Glutamatergic neuron (in vitro differentiated cells): ENCODE measurements at places on chromosomes 3 and 15.

DNA sequence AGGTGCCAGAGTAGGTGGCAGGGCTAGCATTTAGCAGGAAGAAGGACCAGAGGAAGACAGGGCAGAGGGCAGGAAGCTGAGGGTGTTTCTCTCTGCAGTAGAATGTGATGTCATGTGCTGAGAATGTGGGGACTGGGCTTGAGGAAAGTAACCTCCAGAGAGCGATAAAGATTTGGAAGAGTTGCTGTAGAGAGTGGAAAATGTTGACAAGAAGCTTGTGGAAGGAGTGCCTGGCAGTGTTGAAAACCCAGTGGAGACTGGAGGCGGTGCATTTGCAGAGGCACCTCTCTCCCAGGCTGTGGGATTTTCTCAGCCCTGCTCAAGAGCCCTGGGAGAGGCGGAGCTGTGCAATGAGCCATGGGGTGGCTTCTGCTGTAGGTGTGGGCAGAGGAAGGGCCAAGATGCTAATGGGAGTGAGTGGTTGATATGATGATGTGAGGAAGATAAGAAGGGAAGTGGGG is 54.8 kb downstream of the MESD start:
- H3K4me3 ChIP-seq: no peak overlapping the region
- H3K4me1 ChIP-seq: peaks cover 6% of the 10 kb centered on the region
- H3K36me3 ChIP-seq: peaks cover 5% of the 10 kb centered on the region
- H3K27me3 ChIP-seq: no peaks in the 10 kb centered on the region
- DNase-seq: no peak

- DNase-seq: no peak
- H3K36me3 ChIP-seq: no peaks in the 10 kb centered on the region
- H3K27ac ChIP-seq: no peak overlapping the region
- no peaks in the 10 kb centered on the region for H3K27me3 ChIP-seq
Measured at GRCh38 chr15:73246439-73246838, 122.3 kb downstream of the HCN4 start.

GRCh38 chr15:43190178-43190577 is 5.0 kb downstream of the CCNDBP1 start:
- H3K27ac ChIP-seq: no peak overlapping the region
- H3K4me3 ChIP-seq: no peak overlapping the region
- H3K4me1 ChIP-seq: peaks cover 2% of the 10 kb centered on the region
- DNase-seq: no peak

GRCh38 chr3:147132168-147132567 is 274.2 kb downstream of the ZIC4 start:
- no peak overlapping the region for H3K4me3 ChIP-seq
- no peaks in the 10 kb centered on the region for H3K4me1 ChIP-seq

DNA sequence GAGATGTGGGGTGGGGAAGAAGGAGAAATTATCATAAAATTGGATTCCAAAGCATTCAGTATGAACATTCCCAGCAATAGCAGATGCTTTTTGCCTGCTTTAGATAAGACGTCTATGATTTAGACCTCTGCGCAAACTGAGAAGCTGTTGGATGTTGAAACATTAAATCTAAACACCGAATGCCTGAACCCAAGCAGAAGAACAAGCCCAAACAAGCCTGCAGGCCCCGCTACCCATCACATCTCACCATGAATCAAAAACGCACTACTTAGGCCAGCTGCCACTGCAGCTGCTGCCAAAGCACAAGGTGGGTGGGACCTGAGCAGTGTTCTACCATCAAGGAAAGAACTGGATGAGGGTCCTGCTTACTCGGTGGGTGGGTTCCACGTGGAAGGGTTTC is 24.4 kb upstream of the THBS1 start:
- no peaks in the 10 kb centered on the region for H3K27me3 ChIP-seq
- DNase-seq: no peak
- H3K27ac ChIP-seq: no peak overlapping the region
- H3K36me3 ChIP-seq: no peaks in the 10 kb centered on the region

DNA sequence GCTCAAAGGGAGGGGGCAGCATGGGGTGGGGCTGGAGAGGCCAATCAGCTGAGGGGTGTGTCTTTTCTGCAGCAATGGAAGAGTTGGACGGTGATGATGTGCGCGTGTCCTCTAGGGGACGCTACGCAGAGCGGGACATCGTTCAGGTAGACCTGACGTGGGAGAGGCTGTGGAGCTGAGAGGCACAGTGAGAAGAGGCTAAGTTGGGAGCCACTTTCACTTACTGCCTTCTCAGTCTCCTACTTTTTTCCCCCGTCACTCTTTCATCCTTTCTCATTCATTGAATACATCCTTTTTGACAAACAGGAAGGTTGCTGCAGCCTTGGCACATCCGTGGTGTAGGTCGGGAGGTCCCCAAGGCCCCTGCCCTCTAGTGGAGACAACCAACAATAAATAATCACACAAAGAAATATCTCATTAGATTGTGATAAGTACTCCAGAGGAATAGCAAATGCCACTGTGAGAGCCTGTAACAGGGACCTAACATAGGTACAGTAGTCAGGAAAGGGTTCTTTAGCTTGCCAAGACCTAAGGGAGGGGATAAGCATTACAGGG is 4.4 kb upstream of the BRPF1 start:
- no peak overlapping the region for H3K27ac ChIP-seq
- peaks cover 4% of the 10 kb centered on the region for H3K27me3 ChIP-seq
- H3K4me1 ChIP-seq: peaks cover 3% of the 10 kb centered on the region
- H3K36me3 ChIP-seq: no peaks in the 10 kb centered on the region
- H3K4me3 ChIP-seq: no peak overlapping the region

DNA sequence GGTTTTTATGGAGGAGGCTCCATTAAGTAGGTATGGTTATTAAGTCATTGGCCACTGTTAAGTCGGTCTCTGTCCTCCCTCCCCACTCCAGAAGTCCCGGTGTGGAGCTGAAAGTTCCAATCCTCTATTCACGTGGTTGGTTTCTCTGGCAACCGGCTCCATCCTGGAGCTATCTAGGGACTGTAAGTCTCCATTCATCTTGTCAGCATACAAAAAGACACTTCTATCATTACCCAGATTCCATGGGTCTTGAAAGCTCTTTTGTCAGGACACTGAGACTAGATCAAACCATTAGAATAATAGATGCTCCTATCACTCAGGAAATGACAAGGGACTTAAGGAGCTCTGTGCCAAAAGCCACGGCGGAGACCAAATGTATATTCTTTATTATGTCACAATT is 110.3 kb downstream of the PIK3CB start:
- H3K27me3 ChIP-seq: no peaks in the 10 kb centered on the region
- H3K4me1 ChIP-seq: no peaks in the 10 kb centered on the region
- no peak overlapping the region for H3K4me3 ChIP-seq
- no peak overlapping the region for H3K27ac ChIP-seq
- no peak for DNase-seq

DNA sequence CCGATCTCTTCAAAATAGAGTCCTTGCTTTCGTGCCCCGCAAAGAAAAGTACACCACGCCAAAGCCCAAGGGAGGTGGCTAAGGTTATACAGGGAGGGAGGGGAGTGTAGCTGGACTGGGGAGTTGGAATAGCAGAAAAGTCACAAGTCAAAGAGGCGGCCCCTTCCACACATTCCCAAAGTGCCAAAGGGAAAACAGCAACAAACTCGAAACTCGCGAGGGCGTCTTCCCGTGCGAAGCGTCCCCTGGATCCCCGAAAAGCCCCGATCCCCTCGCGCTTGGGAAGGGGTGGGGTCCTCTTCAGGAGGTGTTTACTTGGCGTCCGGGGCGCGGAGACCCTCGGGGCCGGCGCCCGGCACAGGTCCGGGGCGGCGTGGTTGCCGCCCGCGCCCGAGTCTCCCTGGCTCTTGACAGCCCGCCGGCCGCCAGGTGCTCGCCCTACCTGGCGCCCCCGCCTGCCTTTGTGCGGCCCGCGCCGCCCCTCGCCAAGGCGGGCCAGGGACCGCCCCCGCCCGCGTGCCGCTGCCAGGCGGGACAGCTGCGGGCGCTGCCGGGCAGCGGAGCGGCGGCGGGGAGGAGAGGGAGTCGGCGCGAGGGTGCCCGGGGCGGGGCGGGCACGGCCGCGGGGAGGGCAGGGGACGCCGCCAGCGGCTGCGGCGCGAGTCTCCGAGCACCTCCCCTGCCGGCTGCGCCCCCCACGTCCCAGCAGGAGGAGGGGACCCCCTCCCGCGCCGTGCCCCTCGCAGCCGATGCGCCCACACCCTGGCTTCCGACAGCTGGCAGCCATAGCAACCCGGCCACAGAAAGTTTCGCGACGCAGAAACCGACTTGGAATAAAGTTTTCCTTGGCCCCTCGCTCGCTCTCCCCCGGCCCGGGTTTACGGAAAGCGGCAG is 966 bp downstream of the MYO1E start:
- peak; percentile 16 for DNase-seq
- H3K36me3 ChIP-seq: no peaks in the 10 kb centered on the region
- peaks cover 11% of the 10 kb centered on the region for H3K27me3 ChIP-seq
- no peak overlapping the region for H3K27ac ChIP-seq
- H3K4me3 ChIP-seq: peak overlapping the region; percentile 97

GRCh38 chr3:72413228-72413627 is 435.0 kb downstream of the SHQ1 start:
- H3K4me1 ChIP-seq: peaks cover 10% of the 10 kb centered on the region
- no peak overlapping the region for H3K4me3 ChIP-seq
- H3K27ac ChIP-seq: no peak overlapping the region
- no peaks in the 10 kb centered on the region for H3K27me3 ChIP-seq

DNA sequence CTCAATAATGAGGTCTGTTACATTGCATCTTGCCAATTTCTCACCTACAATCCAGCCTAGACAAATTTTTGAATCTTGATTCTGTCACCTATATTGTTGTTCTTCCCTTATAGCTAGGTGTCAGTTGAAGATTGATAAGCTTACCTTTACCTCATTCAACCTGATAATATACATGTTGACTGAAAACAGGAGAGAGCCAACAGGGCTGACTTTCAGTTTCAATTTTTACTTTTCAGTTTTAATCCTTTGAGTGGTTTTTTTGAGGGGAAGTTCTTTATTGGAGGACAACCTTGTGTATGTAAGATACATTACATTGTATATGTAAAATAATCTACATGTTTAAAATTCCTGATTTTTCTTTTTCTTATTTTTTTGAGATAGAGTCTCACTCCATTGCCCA is 5.8 kb downstream of the ATP13A5 start:
- DNase-seq: no peak
- H3K4me1 ChIP-seq: no peaks in the 10 kb centered on the region
- H3K27me3 ChIP-seq: no peaks in the 10 kb centered on the region
- no peaks in the 10 kb centered on the region for H3K36me3 ChIP-seq
- no peak overlapping the region for H3K4me3 ChIP-seq
- H3K27ac ChIP-seq: no peak overlapping the region

DNA sequence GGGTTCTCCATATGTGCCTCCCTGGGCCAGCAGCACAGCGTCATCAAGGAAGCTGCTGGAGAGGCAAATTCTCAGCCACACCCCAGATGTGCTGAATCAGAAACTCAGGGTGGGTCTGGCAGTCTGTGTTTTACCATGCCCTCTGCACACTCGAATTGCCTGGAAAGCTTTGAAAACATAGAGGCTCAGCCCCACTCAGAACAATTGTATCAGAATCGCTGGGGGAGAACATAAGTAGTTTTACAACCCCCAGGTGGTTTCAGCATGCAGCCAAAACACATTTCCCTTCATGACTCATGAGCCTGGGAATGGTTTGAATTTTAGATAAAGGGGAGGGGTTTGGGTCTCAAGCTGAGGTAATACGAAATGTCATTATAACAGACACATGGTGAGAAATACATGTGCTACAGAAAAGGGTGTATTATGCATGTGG is 9.6 kb downstream of the TGM4 start:
- peaks cover 4% of the 10 kb centered on the region for H3K27me3 ChIP-seq
- no peak overlapping the region for H3K27ac ChIP-seq
- H3K4me1 ChIP-seq: no peaks in the 10 kb centered on the region
- H3K4me3 ChIP-seq: no peak overlapping the region
- H3K36me3 ChIP-seq: no peaks in the 10 kb centered on the region

GRCh38 chr3:14410503-14411165 is 8.2 kb downstream of the SLC6A6 start:
- H3K36me3 ChIP-seq: no peaks in the 10 kb centered on the region
- no peak for DNase-seq
- peaks cover 6% of the 10 kb centered on the region for H3K27me3 ChIP-seq
- H3K4me3 ChIP-seq: no peak overlapping the region

GRCh38 chr3:70557976-70558375 is 245.5 kb upstream of the MDFIC2 start:
- H3K4me3 ChIP-seq: no peak overlapping the region
- H3K27me3 ChIP-seq: no peaks in the 10 kb centered on the region
- H3K27ac ChIP-seq: no peak overlapping the region
- no peaks in the 10 kb centered on the region for H3K36me3 ChIP-seq

DNA sequence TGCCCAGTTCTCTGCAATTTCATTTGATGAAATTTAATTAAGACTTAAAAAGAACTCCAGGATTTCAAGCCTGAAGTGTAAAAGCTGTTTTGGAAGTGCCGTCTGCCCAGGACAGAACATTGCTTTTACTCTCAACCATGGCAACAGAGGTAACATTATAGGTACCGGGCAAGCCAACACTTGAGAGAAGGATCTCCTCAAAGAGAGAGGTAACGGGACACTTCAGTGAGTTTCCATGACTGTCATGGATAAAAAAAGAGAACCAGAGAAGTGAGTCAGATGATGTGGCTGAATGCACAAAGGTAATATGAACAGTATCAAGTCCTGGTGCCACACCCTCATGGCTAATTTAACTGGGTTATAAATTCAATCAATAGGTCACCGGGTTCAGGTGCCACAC is 130.2 kb upstream of the LMOD3 start:
- H3K4me1 ChIP-seq: peaks cover 2% of the 10 kb centered on the region
- no peak overlapping the region for H3K4me3 ChIP-seq
- no peak overlapping the region for H3K27ac ChIP-seq
- no peak for DNase-seq

DNA sequence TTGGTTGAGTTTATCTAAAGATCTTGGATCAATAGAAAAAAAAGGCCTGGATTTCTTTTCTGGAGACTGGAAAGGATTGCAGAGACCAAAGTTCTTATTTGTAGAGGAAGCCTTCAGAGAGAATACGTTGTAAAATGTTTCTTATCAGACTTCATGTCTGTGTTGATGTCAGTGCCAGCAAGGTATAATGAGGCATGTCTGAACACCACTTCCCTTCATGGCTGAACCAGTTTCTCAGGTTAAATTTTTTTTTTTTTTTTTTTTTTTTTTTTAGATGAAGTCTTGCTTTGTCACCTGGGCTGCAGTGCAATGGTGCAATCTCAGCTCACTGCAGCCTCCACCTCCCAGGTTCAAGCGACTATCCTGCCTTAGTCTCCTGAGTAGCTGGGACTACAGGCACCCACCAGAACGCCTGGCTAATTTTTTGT is 17.8 kb upstream of the ZNF774 start:
- H3K27ac ChIP-seq: no peak overlapping the region
- DNase-seq: no peak
- no peaks in the 10 kb centered on the region for H3K4me1 ChIP-seq

DNA sequence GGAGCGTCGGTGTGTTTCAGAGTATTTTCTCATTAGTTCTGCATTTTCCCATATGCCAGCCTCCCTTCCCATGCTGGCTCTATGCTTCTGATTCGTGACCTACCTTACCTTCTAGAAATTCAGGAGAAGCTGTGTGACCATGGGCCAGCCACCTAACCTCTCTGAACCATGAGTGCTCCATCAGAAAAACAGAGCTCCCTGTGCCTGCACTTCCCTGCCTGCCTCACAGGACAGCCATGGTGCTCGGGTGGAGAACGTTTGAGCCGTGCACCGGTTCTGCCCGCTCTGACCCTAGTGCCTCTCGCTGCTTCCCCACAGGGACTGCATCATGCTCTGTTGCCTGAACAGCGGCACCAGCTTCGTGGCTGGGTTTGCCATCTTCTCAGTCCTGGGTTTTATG is 74.5 kb upstream of the SLC6A1 start:
- H3K27me3 ChIP-seq: no peaks in the 10 kb centered on the region
- DNase-seq: no peak
- H3K4me3 ChIP-seq: no peak overlapping the region
- no peaks in the 10 kb centered on the region for H3K36me3 ChIP-seq
- no peaks in the 10 kb centered on the region for H3K4me1 ChIP-seq
- no peak overlapping the region for H3K27ac ChIP-seq

GRCh38 chr3:194062830-194063229 is 73.1 kb upstream of the HES1 start:
- peaks cover 2% of the 10 kb centered on the region for H3K27me3 ChIP-seq
- no peak overlapping the region for H3K4me3 ChIP-seq
- no peak for DNase-seq
- peaks cover 16% of the 10 kb centered on the region for H3K36me3 ChIP-seq
